ENCODE measurements at places on chromosomes 7 and 10.

GRCh38 chr10:21281765-21282484, 243.6 kb downstream of the SKIDA1 start:
- no peak for DNase-seq

DNA sequence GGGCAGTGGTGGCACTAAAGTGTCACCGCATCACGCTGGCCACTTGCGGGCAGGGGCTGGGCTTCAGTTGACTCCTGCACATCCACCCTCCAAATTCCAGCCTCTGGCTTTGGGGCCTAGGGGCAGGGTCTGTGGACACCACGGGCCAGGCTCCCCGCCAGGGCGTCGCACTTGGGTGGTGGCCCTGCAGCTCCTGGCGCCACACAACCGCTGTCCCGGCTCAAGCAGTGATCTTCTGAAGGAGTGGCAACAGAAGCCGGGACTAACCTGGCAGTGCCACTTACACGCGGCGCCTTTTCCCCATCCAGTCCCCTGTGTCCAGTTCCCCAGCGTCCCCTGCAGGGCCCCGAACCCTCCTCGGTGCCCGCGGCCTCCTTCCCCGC, 134.3 kb upstream of the ZNF92 start:
- DNase-seq, result no peak

GRCh38 chr7:101950450-101951119, 133.2 kb downstream of the CUX1 start:
- no peak for DNase-seq

- no peak for DNase-seq
Observed at GRCh38 chr7:131294553-131294952, 33.1 kb upstream of the MKLN1 start.

DNA sequence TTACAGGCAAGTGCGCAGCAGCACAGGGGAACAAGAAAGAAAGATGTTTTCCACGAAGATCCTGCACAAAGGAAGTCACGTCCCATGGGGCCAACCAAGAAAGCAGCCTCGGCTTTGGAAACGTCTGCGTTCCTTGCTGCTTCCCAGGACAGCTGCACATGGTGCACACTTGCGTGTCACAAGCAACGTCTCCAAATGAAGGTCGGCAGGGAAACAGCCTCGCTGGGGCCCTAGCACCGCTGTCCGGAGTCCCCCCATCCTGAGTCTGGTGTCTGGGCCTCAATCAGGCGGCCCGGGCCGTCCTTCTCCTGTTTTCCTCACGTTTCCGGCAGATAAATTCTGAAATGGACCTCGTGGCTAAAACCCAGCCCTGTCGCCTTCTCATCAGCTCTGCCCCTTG, 206.2 kb downstream of the DIP2C start:
- no peak for DNase-seq

DNA sequence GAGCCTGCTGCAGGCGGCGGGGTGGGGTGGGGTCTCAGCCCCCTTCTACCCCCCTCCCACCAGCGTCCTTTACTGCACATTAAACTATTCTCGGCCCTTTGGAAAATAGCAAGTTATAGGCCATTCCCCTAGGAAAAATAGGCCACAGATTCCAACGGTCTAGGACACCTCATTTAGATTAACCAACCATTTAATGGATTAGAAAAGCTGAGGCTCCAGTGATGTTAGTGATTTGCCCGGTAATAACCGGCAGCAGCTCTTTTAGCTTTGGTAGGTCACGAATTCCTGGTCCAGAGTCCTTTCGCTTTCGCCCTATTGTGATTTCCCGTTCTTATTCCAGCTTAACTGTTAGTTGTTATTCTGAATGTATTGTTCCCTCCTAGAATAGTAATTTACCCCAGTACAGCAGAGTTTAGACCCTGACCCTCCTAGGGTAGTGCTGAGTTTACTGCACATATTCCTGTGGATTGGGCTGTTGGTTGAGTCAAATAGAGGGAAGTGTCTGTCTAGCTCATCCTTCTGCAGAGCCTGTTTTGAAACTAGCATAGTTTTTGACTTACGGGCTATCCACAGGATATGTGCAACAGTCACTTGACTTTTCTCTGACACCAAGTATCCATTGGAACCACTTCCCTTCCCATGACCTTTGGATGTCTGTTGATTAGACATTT, 754 bp downstream of the GSTO1 start:
- no peak for DNase-seq

GRCh38 chr10:4758256-4758655, 67.8 kb upstream of the AKR1E2 start:
- no peak for DNase-seq

DNA sequence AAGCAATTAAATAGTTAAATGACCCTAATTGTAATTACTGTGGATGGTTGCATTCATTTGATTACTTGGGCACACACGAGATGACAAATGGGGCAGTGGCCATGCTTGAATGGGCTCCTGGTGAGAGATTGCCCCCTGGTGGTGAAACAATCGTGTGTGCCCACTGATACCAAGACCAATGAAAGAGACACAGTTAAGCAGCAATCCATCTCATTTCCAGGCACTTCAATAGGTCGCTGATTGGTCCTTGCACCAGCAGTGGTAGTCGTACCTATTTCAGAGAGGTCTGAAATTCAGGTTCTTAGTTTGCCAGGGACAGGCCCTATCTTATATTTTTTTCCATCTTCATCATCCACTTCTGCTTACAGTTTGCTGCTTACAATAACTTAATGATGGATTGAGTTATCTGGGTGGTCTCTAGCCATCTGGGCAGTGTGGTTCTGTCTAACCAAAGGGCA, 8.3 kb downstream of the PCBD1 start:
- DNase-seq, result peak; percentile 48

DNA sequence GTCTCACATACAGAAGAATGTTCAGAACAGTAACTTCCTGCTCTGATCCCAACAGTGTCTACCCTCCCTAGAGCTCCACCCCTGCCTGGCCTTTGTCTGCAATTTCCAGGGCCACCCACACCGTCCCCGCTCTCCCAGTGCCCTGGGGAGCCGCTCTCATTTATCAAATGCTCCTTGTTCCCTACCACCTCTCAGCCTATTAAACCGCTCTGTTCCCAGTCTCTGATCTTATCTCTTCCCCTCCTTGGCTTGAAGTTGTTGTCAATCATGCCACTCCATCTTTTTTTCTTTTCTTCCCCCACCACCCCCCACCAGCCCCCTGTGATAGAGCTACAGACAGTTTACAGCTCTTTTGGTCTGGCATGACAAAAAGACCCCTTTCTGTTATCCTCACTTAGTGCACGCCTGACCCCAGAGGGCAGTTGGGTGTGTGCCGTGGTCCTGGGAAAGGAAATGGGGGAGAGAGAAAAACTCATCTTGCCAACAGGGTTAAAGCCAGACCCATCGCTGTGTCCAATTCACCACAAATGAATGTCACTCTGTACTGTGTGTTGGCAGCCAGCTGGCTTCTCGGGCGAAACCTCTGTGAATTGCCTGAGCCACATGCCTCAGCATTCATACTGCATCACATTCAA, 28.8 kb upstream of the HECTD2 start:
- DNase-seq, result no peak

- no peak for DNase-seq
Observed at GRCh38 chr10:56912043-56912442, 551.0 kb upstream of the ZWINT start.

- no peak for DNase-seq
Observed at GRCh38 chr10:132628966-132629900, 91.6 kb downstream of the INPP5A start.

DNA sequence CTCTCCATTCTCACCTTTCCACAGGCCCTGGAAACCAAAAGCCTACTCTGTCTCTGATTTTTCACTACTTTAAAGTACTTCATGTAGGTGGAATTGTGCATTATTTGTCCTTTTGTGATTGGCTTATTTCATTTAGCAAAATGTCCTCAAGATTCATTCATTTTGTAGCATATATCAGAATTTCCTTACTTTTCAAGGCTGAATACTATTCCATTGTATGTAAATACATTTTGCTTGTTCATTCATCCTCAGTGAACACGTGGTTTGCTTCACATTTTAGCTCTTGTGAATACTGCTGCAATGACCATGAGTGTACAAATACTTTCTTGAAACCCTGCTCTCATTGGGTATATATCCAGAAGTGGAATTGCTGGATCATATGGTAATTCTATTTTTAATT, 8.8 kb downstream of the C1GALT1 start:
- DNase-seq, result no peak

DNA sequence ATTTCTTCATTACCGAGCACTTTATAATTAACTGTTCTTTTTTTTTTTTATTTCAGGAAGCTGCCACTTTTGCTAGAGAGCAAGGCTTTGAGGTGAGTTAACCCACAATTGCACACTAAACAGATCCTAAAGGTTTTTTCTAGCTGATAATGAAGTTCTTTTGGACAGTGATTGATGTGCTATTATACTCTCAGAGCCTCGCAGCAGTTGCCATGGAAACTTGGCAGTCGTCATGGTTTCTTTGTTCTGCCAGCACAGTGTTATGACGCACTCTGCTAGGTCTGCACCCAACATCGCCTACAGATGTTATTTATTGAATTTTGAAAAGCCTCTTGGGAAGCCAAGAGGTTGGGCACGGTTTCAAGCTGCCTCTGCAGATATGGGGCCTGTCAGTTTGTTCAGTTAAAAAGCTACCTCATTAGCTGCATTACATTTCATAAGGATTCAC, 237.2 kb upstream of the KAT6B start:
- DNase-seq, result peak; percentile 71

DNA sequence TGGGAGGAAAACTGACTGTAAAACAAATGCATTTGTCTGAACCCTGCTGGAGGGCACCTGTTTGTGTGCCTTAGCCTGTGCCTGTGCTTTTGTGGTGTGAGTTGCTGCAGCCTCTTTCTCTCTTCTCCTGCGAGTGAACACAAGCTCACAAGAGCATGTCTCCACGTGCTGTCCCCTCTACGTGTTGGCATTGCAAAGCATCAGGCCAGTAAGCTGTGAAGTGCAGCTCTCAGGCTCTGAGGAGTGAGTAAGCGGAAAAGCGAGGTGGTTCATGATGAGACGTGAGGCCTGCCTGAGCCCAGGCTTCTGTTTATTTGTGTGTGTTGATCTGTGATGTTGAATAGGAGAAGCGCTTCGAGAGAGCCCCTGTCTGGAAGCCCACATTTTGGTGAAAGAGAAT, 85.6 kb upstream of the PDCD4 start:
- DNase-seq, result no peak

DNA sequence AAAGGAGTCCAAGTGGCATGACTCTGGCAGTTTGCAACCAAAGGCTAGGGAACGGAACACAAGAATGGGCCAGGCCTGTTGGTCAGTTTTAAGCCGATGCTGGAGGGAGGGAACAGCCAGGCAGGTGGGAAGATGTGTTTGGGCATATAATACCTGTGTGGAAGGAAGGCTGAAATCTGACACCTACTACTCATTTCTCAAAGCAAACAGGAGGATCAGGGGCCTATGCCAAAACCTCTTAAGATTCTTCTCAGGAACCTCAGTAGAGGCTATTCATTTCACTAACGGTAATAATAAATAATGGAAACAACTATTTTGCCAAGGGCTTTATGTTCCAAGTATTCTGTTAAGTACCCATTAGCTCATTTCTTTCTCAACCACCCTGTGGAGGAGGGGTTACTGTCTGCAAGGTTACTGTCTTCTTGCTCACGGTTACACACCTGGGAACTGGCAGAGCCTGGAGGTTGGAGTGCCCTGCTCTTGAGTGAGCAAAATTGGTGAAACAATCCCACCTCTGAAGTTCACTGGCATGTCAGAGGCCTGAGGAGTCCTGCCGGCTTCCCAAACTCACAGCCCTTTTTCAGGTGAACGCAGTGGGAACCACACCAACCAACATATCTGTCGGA, 35.5 kb downstream of the GOT1 start:
- no peak for DNase-seq

- DNase-seq, result no peak
Observed at GRCh38 chr10:99782447-99783286, at the start of gene ABCC2. Gene ABCC2 (plus strand): TSS chr10:99782640. CDS start chr10:99782845, 205 bp downstream.

- no peak for DNase-seq
Observed at GRCh38 chr7:84190016-84190705, 4.4 kb downstream of the SEMA3A start.

DNA sequence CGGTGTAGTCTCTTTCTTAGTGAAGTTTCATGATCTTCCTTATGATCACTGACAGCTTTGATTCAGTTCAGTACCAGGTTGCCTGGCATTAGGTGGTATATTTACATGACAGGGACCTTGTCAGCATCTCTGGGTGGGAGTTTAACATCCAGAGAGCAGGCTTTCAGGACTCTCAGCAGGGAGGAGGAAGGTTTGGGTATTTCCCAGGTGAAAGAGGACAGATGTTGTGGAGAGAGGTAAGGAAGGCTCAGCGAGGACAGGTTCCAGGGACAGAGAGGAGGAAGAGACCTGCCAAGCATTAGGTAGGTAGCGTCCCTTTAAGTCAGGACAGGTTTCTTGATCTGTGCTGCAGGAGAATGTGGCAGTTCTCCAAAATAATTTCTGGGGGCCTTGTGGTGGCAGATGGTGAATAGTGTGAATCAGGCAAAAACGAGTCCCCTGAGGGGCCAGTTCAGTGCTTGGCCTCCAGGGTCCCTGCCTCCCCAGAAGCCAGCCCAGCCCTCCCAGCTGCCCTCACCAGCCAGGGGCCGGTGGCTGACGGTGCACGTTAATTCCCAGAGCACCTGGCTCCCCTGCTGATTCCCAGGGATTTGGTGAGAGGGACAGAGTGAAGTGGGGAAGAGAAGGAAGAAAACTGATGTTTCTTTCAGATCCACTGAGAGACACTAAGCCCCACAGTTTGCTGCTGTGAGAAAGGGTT, 82.0 kb downstream of the VWC2 start:
- DNase-seq, result no peak

GRCh38 chr7:38978491-38978890, 782 bp downstream of the POU6F2 start:
- DNase-seq, result no peak

Data from activated CD4-positive, CD25-positive, alpha-beta regulatory T cell treated with anti-CD3 and anti-CD28 coated beads, Interleukin-2, amount 50 U/mL, for 16 hours (primary cell).